Posterior vena cava (tissue), 2 donors: ENCODE measurements at places on chromosomes 12 and 14.
A peak's percentile ranks its signal among the peaks of the same experiment; 100 is the strongest.

GRCh38 chr12:114215746-114216145, 190.2 kb downstream of the TBX5 start:
- DNase-seq: no peak

- DNase-seq: no peak
Measured at GRCh38 chr14:51727526-51727925, 75.8 kb downstream of the FRMD6 start.

- no peak for DNase-seq
Measured at GRCh38 chr14:99253890-99254289, 18.1 kb downstream of the BCL11B start.

DNA sequence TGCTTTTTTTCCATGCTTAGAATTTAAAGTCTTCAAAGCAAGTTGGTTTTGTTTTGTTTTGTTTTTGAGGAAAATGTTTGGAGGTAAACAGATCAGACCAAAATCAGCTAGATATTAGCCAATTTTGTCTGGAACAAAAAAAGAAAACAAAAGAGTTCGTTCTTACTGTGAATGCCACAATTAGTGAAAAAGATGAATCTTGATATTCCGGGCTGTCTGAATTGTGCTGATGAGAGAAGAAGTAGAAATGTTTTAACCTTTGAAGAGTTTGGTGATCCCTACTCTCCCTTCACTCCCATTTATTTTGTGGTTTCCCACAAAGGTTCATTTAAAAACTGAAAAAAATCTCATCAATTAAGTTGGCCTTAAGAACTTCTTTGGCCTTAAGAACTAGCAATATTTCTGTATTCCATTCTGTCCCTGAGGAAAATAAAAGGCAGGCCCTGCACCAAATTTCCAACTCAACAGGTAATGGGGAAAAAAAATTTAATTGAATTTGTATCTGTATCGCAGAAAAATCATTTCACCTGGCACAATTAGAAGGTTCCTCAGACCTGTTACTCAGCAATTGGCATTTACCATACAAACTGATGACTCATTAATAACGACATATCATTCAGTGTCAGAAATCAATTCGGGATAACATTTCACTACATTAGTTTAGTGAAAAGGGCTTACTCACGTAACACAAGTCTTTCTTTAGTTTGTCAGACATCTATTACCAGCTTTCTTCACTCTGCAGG, 562 bp upstream of the GLIPR1L2 start:
- DNase-seq: no peak

GRCh38 chr14:58796242-58797009, 158.7 kb downstream of the DACT1 start:
- no peak for DNase-seq

GRCh38 chr12:27657296-27657695, 39.0 kb upstream of the REP15 start:
- DNase-seq: no peak

DNA sequence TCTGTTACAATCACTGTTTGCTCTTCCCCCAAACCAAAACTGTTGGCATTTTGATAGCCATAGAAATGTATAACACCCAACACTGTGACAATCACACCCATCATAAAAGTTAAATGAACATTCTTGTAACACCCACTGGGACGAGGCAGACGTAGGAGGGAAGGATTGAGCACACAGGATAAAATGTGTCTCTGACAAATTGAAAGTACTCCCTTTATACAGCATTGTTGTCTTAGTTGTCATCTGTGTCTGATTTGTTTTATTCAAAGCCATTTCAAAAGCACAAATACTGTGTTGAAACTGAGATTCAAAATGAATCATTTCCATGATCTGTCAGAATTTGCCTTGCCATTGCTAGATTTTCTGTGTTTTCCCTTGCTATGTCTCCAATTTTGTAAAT, 436.3 kb downstream of the TMTC2 start:
- DNase-seq: no peak

- DNase-seq: no peak
Measured at GRCh38 chr14:66965831-66966230, 223.4 kb upstream of the GARIN2 start.

GRCh38 chr12:61652265-61652664, 607.9 kb upstream of the USP15 start:
- DNase-seq: no peak

GRCh38 chr12:19596434-19597166, 157.3 kb downstream of the AEBP2 start:
- DNase-seq: no peak

DNA sequence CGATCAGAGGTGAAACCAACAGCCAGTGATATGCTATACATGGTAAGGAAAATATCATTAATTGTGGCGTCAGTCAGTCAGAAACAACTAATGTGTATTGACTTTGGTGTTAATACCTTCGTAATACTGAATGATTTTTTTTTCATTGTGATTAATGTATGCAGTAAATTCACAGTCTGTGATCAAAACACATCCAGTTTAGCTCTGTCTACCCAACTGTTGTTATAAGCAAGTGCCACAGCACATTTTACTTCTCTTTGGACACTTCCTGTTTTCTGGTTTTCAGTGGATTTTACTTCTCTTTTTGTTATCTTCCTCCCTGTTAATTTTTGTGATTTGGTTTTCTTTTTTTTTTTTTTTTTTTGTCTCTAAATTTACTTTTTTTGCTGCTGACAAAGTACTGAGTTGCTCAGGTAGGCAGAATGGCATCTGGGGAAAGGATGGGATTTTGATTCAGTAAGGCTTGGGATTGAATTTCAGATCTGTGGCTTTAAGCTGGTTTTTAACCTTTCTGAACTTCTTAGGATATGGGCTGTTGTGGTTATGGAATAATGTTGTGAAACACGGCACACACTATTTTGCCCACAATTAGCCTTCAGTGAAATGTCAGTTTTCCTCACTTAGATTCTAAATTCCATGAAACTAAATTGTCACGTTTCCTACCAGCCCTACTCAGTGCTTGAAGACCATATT, 604 bp downstream of the GLIPR1 start:
- DNase-seq: no peak

DNA sequence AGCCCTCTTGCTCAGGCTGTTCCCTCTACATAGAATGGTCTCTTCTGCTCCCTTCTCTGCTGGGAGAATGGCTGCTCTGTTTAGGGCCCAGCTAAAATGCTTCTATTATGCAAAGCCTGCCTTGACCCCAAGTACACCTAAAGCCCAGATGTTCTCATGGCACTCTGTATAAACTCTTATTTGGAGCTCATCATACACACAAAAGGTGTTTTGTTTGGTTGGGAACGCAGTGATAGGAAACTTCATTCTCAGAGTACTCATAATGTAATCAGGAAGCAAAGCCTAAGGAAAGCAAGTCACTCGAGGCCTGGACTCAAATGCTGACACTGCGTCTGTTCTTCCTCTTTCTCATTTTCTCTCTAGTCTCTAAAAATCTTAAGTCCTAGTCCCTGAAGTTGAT, 38.2 kb upstream of the SYCP3 start:
- no peak for DNase-seq

- no peak for DNase-seq
Measured at GRCh38 chr12:49680075-49680474, 27.1 kb downstream of the FMNL3 start.

- peak; percentile 69 for DNase-seq
Measured at GRCh38 chr14:96173636-96174475, 30.8 kb upstream of the BDKRB2 start.

GRCh38 chr12:94792693-94793092, 142.3 kb upstream of the TMCC3 start:
- no peak for DNase-seq

DNA sequence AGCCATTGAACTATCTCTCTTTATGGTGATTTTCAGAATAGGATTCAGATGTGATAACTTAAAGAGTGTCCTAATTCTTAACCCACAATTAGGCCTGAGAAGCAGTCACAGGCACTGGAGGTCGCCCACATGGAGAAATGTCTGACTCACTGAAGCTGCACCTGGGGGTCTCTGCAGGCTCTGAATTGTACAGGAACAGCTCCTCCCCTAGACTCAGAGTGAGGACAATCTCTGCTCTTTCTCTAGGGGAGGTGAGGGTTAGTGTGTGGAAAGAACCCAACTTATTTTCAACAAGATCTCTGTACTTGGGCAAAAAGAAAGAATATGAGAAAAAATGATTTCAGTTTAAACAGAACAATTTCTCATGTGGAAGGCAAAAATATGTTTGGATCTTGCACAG, 1124.6 kb downstream of the TMEM121 start:
- no peak for DNase-seq

- no peak for DNase-seq
Measured at GRCh38 chr12:106329231-106329982, 26.9 kb downstream of the TCP11L2 start.

GRCh38 chr12:120067084-120067869, 49.3 kb downstream of the RAB35 start:
- DNase-seq: no peak

DNA sequence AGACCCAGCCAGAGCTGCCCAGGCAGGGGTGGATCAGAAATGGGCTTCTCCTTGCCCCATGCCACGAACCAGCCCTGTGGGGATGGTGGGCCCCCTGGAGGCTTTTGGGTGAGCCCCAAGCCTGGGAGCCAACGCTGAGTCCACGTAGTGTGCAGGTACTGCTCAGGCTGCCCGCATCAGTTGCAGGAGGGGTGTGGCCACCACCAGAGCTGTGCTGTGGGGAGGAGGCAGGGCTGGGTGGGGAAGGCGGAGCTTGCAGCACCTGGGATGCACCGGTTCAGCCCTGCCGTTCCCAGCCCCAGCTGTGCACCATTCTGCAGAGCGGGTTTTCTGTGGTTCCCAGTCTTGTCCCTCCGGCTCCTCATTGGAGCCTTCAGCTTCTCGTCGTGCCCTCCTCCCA, 36.3 kb downstream of the IL31 start:
- no peak for DNase-seq

GRCh38 chr12:107684029-107684795, 1.4 kb upstream of the PWP1 start:
- DNase-seq: no peak

DNA sequence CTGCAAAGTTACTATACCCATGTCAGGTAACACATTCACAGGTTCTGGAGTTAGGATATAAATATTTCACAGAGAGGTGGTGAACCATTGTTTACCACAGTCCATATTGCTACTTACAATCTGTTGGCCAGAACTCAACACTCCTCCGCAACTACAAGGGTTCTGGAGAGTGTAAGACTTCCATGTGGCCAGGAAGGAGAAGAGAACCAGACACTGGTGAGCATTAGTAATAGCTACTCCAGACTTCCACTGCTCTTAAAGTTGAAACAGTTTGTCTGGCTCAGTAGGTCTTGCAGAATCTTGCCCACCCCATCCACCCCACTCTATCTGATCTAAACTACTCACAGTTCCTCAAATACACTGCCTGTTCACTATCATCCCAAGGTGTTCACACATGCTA, 369.6 kb downstream of the DUSP6 start:
- no peak for DNase-seq
